Common myeloid progenitor, CD34-positive (primary cell): ENCODE measurements at places on chromosomes 12 and 14.

- H3K27ac ChIP-seq, result no peak overlapping the region
- H3K36me3 ChIP-seq, result no peaks in the 10 kb centered on the region
- no peaks in the 10 kb centered on the region for H3K4me1 ChIP-seq
- H3K4me3 ChIP-seq, result no peak overlapping the region
- DNase-seq, result no peak
- H3K27me3 ChIP-seq, result peaks cover 2% of the 10 kb centered on the region
These were observed 382.5 kb downstream of the RPS29 start for GRCh38 chr14:49203676-49204075.

- no peaks in the 10 kb centered on the region for H3K4me1 ChIP-seq
- DNase-seq, result no peak
- no peaks in the 10 kb centered on the region for H3K36me3 ChIP-seq
These were observed 658.5 kb upstream of the MGAT4C start for GRCh38 chr12:86914721-86915120.

- H3K4me3 ChIP-seq, result no peak overlapping the region
- H3K27ac ChIP-seq, result no peak overlapping the region
- H3K27me3 ChIP-seq, result no peaks in the 10 kb centered on the region
- peaks cover 21% of the 10 kb centered on the region for H3K4me1 ChIP-seq
- H3K36me3 ChIP-seq, result no peaks in the 10 kb centered on the region
These were observed 125.9 kb downstream of the EFCAB11 start for GRCh38 chr14:89828471-89829165.

DNA sequence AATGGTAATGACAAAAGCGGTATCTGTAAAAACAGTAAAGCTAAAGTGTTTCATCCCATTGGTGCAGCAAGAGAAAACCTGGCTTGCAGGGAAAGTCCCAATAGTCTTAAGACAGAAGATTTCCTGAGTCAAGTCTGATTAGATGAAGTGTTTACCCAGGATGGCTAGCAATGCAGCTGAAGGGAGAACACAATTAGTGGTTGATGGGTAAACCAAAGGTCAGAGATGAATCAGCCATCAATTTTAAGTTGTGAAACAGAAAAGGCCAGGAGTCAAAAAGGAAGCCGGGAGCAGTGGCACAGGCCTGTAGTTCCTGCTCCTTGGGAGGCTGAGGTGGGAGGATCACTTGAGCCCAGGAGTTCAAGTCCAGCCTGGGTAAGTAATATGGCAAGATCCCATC, 52.6 kb downstream of the SEC23A start:
- H3K27ac ChIP-seq, result no peak overlapping the region
- no peak overlapping the region for H3K4me3 ChIP-seq
- no peak for DNase-seq
- peaks cover 81% of the 10 kb centered on the region for H3K36me3 ChIP-seq

DNA sequence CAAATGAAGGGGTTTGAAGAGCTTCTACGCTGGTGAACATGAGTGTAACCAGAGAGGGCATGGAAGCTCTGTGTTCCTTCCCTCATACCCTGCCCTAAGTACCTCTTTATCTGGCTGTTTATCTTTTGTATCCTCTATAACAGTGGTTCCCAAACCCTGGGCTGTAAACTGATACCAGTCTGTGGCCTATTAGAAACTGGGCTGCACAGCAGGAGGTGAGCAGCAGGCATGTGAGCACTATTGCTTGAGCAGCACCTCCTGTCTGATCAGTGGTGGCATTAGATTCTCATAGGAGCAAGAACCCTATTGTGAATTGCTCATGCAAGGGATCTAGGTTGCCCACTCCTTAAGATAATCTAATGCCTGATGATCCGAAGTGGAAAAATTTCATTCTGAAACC, 172.9 kb upstream of the AVPR1A start:
- no peak overlapping the region for H3K27ac ChIP-seq
- H3K36me3 ChIP-seq, result no peaks in the 10 kb centered on the region
- H3K4me1 ChIP-seq, result no peaks in the 10 kb centered on the region
- H3K27me3 ChIP-seq, result no peaks in the 10 kb centered on the region
- H3K4me3 ChIP-seq, result no peak overlapping the region

DNA sequence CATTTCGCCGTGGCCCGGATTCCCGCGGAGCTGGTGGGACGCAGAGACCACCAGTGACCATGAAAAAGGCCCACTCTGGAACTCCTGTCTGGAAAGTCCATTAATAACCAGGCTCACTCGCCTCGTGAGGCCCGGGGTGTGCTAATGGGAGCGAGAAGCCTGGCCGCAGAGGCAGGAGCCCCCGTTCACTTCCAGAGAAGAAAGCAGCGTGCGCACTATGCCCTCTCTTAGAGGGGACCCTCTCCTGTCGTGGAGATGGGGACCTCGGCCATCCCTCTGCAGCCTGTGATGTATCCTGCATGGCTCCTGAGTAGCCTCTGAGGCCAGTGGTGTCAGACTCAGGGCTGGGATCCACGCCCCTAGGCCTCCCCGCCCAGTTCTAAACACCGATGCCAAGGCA, 134.1 kb upstream of the VRK1 start:
- H3K36me3 ChIP-seq, result no peaks in the 10 kb centered on the region
- no peaks in the 10 kb centered on the region for H3K4me1 ChIP-seq
- DNase-seq, result no peak
- no peak overlapping the region for H3K27ac ChIP-seq
- no peak overlapping the region for H3K4me3 ChIP-seq

GRCh38 chr14:34018125-34018524, 67.3 kb upstream of the EGLN3 start:
- no peaks in the 10 kb centered on the region for H3K36me3 ChIP-seq
- no peak overlapping the region for H3K27ac ChIP-seq
- H3K27me3 ChIP-seq, result no peaks in the 10 kb centered on the region
- peak overlapping the region; percentile 38 for H3K4me3 ChIP-seq

DNA sequence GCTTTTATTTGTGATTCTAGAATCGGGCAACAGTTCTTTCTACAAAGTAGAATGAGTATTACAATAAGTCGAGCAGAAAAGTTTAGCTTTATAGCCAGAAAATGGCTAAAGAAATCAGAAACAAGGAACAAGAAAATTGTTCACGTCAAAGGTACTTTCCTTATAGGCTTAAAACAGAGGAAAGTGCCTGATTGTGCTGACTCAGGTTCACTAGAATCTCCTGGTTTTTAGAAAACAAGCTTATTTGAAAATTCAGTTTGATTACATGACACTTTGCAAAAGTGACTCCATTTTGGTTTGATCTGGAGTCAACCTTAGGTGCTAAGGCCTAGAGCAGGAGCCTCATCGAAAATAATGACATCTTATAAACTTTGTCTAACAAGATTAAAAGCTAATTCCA, 564.7 kb upstream of the FLRT2 start:
- H3K4me3 ChIP-seq, result no peak overlapping the region
- no peaks in the 10 kb centered on the region for H3K36me3 ChIP-seq
- no peaks in the 10 kb centered on the region for H3K4me1 ChIP-seq

GRCh38 chr12:105538880-105539279, 208.4 kb downstream of the C12orf75 start:
- no peak overlapping the region for H3K27ac ChIP-seq
- no peaks in the 10 kb centered on the region for H3K36me3 ChIP-seq
- no peak overlapping the region for H3K4me3 ChIP-seq

DNA sequence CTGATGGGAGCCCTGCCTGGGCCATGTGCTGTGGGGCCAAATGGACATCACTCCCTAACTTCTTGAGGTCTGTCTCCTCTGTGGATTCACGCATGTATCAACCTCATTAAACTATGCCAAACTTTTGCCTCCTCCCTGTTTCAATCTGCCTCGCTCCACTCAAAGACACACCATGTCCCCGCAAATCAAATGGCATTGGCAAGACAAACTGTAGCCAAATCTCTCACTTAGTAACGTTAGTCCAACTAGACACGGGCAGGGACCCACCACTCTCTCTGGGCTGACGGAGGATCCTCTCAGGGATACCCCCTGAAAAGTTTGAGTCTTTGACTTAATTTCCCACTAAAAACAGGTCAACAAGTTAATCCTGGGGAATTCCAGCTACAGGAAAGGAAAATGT, 8.0 kb downstream of the ZBTB39 start:
- DNase-seq, result no peak
- H3K27me3 ChIP-seq, result no peaks in the 10 kb centered on the region
- no peak overlapping the region for H3K27ac ChIP-seq
- H3K36me3 ChIP-seq, result peaks cover 46% of the 10 kb centered on the region
- H3K4me3 ChIP-seq, result no peak overlapping the region

- DNase-seq, result no peak
- no peaks in the 10 kb centered on the region for H3K36me3 ChIP-seq
- no peak overlapping the region for H3K4me3 ChIP-seq
- H3K27me3 ChIP-seq, result no peaks in the 10 kb centered on the region
These were observed 48.8 kb upstream of the KRR1 start for GRCh38 chr12:75560167-75560566.

DNA sequence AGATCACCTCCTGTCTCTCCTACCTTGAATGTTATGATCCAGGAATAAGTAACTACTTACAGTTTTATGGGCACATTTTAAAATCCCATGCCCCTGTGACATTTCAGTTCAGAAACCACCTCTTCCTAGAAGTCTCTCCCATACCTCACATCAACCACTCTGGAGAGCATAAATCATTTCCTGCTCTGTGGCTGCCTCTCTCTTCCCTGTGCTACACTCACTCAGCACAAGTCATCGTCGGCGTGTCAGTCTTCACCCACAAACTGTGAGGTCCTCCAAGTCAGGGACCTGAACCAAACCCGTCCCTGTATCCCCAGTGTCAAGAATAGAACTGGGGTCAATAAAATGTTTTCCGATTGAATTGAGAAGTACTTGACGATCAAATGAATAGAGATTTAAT, 863.3 kb downstream of the BCL11B start:
- H3K4me3 ChIP-seq, result no peak overlapping the region
- H3K36me3 ChIP-seq, result no peaks in the 10 kb centered on the region
- H3K27me3 ChIP-seq, result peaks cover 5% of the 10 kb centered on the region
- H3K4me1 ChIP-seq, result no peaks in the 10 kb centered on the region

DNA sequence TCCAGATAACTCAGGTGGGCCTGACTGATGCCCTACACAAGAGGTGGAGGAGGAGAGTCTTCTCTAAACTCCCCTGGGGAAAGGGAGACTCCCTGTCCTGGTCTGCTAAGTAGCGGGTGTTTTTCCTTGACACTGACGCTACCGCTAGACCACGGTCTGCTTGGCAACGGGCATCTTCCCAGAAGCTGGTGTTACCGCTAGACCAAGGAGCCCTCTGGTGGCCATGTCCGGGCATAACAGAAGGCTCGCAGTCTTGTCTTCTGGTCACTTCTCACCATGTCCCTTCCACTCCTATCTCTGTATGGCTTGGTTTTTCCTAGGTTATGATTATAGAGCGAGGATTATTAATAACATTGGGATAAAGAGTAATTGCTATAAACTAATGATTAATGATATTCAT, 965.5 kb downstream of the TMEM121 start:
- no peaks in the 10 kb centered on the region for H3K27me3 ChIP-seq
- no peak overlapping the region for H3K27ac ChIP-seq
- H3K4me3 ChIP-seq, result no peak overlapping the region
- no peak for DNase-seq
- no peaks in the 10 kb centered on the region for H3K36me3 ChIP-seq
- H3K4me1 ChIP-seq, result peaks cover 5% of the 10 kb centered on the region

- DNase-seq, result no peak
- H3K36me3 ChIP-seq, result no peaks in the 10 kb centered on the region
- H3K27me3 ChIP-seq, result no peaks in the 10 kb centered on the region
- no peak overlapping the region for H3K4me3 ChIP-seq
- H3K27ac ChIP-seq, result no peak overlapping the region
- no peaks in the 10 kb centered on the region for H3K4me1 ChIP-seq
These were observed 204.2 kb upstream of the HMGA2 start for GRCh38 chr12:65620046-65620445.

GRCh38 chr14:43306053-43306452, 1201.0 kb downstream of the FSCB start:
- H3K36me3 ChIP-seq, result no peaks in the 10 kb centered on the region
- H3K4me1 ChIP-seq, result no peaks in the 10 kb centered on the region
- H3K4me3 ChIP-seq, result no peak overlapping the region
- no peak for DNase-seq
- H3K27ac ChIP-seq, result no peak overlapping the region

GRCh38 chr12:42945927-42946326, 356.4 kb upstream of the PRICKLE1 start:
- H3K27me3 ChIP-seq, result no peaks in the 10 kb centered on the region
- H3K27ac ChIP-seq, result no peak overlapping the region
- no peak overlapping the region for H3K4me3 ChIP-seq
- no peak for DNase-seq

DNA sequence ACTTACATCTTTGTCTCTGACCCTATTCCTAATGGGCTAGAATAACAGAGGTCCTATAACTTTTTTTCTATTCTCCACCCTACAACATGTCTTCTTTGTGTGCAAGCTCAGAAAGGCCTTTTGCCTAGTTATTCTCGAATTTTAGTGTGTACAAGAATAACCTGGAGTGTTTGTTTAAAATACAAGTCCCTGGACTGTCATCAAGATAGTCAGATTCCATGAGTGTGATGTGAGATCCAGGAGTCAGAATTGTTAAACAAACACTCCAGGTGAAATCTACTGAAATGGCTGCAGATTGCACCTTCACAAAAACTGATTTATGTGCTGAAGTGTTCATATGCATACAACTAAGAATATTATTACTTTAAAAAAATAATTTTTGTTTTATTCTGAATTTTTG, 114.4 kb upstream of the DIO2 start:
- no peaks in the 10 kb centered on the region for H3K4me1 ChIP-seq
- no peaks in the 10 kb centered on the region for H3K36me3 ChIP-seq
- H3K4me3 ChIP-seq, result no peak overlapping the region
- no peak overlapping the region for H3K27ac ChIP-seq
- H3K27me3 ChIP-seq, result no peaks in the 10 kb centered on the region

GRCh38 chr12:130097798-130098255, 64.4 kb upstream of the FZD10 start:
- no peaks in the 10 kb centered on the region for H3K36me3 ChIP-seq
- no peaks in the 10 kb centered on the region for H3K4me1 ChIP-seq
- no peak overlapping the region for H3K4me3 ChIP-seq
- no peak overlapping the region for H3K27ac ChIP-seq
- H3K27me3 ChIP-seq, result peaks cover 16% of the 10 kb centered on the region

DNA sequence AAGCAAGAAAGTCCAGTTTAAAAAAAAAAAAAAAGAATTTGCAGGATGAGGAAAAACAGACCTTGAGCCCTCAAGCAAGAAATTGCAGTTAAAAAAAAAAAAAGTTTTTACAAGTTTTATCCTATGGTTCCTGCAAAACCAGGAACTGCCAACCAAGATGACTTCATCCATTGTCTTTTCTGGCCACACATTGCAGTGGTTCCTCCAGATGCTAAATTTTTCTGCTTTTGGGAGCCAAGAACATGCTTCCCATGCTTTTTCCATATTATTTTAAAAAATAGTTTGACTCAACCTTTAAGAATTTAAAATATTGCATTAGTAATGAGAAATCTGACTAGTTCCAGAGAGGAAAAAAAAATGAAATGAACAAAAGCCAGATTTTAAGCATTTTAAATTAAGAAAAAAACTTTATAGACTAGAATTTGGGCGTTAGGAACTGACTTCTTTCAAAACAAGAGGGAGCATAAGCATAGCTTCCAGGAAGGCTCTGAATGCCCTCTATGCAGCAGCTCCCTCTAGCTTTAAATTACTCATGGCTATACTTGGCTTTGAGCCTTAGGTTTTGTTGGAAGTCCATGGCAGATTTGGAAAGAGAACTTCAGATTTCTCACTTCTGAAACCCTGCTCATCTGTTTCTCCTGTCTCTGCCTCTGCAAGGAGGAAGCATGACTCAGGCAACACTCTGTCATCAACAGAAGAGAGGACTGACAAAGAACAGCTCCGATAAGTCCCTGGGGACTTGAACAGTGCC, 124.5 kb downstream of the GPR65 start:
- no peaks in the 10 kb centered on the region for H3K4me1 ChIP-seq
- peak; percentile 53 for DNase-seq
- no peak overlapping the region for H3K27ac ChIP-seq
- no peaks in the 10 kb centered on the region for H3K36me3 ChIP-seq
- H3K4me3 ChIP-seq, result no peak overlapping the region

GRCh38 chr14:55297611-55298499, 26.6 kb downstream of the FBXO34 start:
- H3K4me1 ChIP-seq, result peaks cover 22% of the 10 kb centered on the region
- no peak overlapping the region for H3K27ac ChIP-seq
- peaks cover 4% of the 10 kb centered on the region for H3K36me3 ChIP-seq
- peak; percentile 49 for DNase-seq
- peak overlapping the region; percentile 76 for H3K4me3 ChIP-seq
- no peaks in the 10 kb centered on the region for H3K27me3 ChIP-seq
